Daoy (cell line): ENCODE measurements at places on chromosomes 3 and 15.

- no peak for DNase-seq
Measured at GRCh38 chr3:153042088-153042487, 119.9 kb upstream of the RAP2B start.

DNA sequence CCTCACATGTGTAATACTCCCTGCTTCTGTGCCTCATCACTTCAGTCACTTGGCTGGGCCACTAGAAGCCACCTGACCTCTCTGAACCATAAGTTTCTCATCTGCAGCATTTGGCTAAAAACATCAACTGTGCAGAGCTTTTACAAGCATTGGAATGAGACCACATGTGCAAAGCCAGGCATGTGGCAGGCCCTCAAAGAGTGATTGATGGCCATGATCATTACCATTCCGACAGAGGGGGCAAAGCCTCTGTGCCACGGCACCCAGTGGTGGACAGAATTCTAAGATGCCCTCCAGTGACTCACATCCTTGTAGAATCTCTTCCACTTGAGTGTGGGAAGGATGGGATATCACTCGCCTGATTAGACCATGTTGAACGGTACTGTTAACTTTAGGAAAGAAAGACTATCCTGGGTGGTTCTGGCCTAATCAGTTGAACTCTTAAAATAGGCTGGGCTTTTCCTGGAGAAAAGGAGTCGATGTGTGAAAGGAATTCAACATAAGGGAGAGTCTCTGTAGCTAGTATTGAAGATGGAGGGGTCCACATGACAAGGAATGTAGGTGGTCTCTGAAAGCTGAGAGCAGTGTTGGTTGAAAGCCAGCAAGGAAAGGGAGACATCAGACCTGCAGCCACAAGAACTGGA lies 13.5 kb downstream of the CDCP1 start:
- DNase-seq = peak; percentile 68

GRCh38 chr15:82127581-82127980 lies 81.8 kb upstream of the MEX3B start:
- no peak for DNase-seq

DNA sequence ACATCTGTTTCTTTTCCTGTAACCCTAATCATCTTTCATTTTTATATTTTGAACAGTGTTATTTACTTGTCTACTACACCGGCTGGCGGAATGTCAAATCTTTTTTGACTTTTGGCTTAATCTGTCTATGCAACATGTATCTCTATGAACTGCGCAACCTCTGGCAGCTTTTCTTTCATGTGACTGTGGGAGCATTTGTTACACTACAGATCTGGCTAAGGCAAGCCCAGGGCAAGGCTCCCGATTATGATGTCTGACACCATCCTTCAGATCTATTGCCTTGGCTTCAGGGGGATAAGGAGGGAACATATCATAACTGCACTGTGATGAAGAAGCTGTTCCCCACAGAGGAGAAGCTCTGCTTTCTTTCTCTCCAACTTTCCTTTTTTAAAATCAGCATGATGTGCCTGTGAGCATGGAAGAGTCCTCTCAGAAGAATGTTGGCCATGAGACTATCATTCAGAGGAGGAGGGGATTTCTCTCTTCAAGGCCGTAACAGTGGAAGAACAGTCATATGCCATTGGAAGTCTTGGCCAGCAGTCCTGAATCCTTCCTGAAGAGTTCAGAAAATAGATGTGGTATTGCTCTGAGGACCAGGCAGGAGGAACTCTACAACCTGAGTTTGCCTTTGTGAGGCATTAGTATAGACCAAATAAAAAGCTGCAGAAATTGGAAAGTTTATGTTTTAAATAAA lies 69.9 kb downstream of the SEC22A start:
- DNase-seq = no peak

DNA sequence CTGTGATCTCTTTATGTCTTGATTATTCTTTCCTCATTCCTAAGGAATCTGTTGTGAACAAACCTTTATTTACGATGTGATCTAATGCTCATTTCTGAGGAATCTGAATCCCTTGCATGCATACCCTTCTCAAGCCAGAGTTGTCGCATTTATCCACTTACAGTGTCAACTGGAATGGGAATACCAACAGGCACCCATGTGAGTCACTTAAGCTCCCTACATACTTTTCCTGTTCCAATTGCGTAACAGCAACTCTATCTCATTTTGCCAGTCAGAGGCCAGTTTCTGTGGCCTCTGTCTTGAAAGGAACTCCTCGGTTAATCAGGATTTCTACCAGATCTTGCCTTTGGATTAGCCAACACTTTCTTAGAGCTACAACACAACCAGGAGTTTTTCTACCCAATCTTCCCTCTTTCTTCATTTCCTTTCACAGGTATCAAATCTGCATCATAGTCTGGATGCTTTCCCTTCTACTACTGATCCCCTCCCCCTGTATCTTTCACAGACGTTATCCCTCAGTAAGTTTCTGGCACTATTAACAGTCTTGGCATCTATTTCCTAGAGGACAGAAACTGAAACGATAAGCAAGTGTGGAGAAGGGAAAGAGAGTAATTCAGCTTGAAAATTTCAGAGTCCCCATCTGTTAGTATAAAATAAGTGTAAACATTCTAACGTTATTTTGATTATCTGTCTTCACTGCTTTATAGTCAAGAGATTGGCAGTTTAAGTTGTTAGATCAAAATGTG lies 66.8 kb upstream of the BCHE start:
- DNase-seq = no peak

- DNase-seq = peak; percentile 71
Measured at GRCh38 chr3:13217736-13218540, 144.7 kb upstream of the IQSEC1 start.

DNA sequence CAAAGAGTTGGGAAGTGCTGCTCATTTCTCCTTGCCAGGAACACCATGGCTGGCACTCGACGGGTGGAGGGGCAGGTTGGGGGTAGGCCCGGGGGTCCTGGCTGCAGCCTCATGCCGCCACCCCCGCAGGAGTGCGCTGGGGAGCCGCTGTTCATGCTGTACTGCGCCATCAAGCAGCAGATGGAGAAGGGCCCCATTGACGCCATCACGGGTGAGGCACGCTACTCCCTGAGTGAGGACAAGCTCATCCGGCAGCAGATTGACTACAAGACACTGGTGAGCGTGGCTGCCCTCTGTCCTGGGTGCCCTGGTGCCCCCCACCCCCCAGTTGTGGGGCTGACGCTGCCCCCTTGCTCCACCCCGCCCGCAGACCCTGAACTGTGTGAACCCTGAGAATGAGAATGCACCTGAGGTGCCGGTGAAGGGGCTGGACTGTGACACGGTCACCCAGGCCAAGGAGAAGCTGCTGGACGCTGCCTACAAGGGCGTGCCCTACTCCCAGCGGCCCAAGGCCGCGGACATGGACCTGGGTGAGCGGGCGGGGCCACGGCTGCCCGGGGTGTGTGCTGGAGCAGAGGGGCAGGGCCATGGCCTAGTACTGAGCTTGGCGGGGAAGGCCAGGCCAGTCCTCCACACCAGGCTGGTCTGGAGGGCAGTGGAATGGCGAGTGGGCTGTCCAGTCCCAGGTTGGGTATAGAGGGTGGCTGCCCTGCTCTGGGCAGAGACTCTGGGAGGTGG lies 45.1 kb downstream of the PLXNA1 start:
- no peak for DNase-seq

GRCh38 chr3:155517903-155518302 lies 224.4 kb upstream of the STRIT1 start:
- no peak for DNase-seq

GRCh38 chr3:20310629-20311028 lies 124.6 kb upstream of the SGO1 start:
- no peak for DNase-seq

DNA sequence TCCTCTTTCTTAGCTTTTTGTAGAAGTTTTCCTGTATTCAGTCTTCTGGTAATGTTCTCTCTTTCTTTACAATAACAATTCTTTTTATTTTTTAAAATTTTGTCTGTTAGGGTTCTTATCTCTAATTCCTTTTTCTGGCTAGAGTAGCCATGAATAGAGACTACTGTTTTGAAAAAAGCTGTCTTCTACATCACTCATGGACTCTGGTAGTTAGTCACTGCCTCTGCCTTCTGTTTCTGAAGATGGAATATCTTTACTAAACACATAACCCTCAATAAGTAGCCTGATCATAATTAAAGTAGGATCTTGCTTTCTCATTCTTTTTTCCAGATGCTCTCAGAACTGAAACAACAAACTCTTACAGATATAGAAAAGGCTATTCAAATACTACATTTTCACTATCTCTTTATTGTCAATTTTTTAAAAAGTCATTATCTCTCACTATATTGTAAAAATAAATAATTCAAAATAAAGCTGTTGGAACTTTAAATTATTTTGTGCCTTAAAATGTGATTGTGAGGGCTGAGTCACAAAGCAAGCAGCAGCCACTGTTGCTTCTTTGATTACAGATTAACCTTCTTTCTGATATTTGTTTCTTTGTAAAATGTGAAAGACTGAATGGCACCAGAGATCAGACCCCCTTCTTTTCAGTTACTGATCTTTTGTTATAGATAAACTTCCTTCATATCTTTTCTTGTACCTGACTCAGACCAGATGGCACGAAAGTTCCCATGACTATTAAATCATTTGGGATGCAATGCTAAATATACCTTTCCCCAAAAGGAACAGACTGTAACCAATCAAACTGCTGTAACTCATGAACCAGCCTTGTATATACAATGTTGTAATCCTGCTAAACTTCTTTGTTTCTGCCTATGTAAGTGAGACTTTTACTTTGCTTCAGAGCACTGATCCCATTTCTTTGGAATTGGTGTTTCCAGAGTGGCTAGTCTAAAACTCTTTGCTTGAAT lies 1159.5 kb downstream of the IGSF11 start:
- DNase-seq = no peak

DNA sequence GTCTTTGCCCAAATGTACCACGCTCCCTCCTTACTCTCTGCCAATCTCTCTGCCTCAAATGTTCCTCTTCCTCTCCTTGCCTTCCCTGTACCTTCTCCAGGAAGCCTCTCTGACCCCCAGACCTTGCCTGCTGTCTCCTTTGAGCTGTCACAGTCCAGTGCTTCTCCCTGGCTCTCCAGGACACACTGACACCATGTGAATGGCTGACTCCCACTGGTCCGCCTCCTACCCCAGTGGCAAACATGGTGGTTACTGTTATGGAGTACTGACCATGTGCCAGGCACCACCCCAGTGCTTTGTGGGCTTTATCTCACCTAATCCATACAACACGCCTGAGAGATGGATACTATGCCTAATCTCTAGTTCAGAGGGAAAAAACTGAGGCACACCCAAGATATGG lies 141.9 kb downstream of the TPRA1 start:
- no peak for DNase-seq

DNA sequence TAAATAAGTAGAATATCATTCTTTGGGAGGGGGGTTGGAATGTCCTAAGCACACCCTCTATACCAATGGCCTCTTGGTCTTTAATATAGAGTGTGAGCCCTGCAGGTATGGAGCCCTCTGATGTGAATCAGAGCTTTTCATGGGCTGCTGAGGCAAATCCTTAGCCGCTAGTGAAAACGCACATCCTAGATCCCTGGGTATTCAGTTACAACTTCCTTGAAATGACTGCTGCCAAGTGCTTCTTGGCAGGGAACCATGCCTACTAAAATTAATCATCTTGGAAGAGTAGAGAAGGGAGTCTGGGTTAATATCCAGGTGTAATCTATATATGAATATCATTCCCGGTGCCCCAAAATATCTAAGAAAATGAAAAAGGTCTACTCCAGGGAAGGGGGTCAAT lies 109.1 kb downstream of the POLQ start:
- DNase-seq = no peak

GRCh38 chr3:141594357-141594756 lies 107.5 kb downstream of the RASA2 start:
- no peak for DNase-seq

- DNase-seq = no peak
Measured at GRCh38 chr3:183692436-183692835, 5.2 kb upstream of the YEATS2 start.

- DNase-seq = no peak
Measured at GRCh38 chr3:59631482-59631881, 581.7 kb upstream of the CFAP20DC start.

- no peak for DNase-seq
Measured at GRCh38 chr3:127072221-127072771, 89.4 kb downstream of the PLXNA1 start.

DNA sequence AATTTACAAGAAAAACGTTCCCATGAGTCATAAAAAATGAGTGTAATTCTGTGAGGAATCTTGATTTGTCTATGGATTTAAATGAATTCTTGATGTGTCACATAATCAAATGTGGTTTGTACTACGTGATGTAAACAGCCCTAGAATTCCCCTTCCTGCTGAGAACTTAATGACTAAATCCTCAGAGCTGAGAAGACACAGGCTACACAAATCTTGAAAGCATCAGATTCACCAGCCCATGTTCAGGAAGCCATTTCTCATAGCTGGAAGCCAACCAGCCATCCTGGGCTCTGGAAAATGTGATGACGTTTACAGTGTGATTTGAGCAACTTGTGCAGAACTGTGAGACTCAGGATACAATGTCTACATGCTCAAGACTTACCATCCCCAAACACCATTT lies 193.7 kb upstream of the MME start:
- DNase-seq = no peak

DNA sequence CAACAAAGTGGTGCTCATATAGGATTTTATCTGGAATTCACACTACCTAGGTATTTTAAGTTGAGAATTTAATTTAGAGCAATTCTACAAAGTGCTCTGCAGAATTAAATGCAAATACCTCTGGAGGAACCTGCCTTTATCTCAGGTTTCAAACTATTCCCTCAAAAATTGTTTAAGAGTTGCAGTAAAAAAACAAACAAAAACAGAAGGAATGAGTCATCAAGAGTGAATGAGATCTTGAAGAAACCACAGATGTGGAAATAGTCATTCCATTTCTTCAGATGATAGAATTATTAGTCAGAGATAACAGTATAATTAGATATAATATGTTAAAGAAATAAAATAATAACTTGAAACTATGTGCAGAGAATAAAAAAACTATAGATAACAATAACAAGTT lies 80.8 kb upstream of the SCN5A start:
- DNase-seq = no peak

- no peak for DNase-seq
Measured at GRCh38 chr3:193119926-193120325, 121.1 kb upstream of the PLAAT1 start.
